ENCODE measurements at places on chromosomes 5 and 9. TPM values are rescaled to one million over a fixed set of nuclear protein-coding genes. Genes with fewer than 3 reads are reported as not detected.

- no peak overlapping the region for H3K27ac ChIP-seq
- H3K27me3 ChIP-seq, result no peaks in the 10 kb centered on the region
- peaks cover 4% of the 10 kb centered on the region for H3K4me1 ChIP-seq
- no peaks in the 10 kb centered on the region for H3K36me3 ChIP-seq
- no peak for DNase-seq
Measured at GRCh38 chr5:148837383-148837782, 11.0 kb downstream of the ADRB2 start.

The FCN2 gene
- 0.52 TPM for total RNA-seq

The BTNL9 gene
- 6.3 TPM for total RNA-seq

DNA sequence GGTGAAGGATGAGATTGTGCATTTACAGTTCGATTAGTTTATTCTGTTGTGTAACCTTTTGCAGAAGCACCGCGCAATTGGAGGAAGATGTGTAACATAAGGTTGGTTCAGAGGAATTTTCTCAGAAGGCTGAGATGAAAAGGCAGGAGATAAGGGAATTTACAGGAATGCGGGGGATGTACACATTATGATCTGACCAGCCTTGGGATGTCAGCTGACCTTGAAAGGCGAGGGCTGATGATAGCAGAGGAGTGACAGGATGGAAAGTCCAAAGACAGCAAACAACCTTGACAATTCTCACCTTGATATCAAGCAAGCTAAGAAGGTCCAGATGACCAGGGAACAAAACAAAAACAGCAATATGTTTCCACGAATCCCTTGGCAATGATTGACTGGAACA lies 88.8 kb downstream of the OTULIN start:
- no peak overlapping the region for H3K27ac ChIP-seq
- no peak overlapping the region for H3K4me3 ChIP-seq
- DNase-seq, result no peak
- no peaks in the 10 kb centered on the region for H3K27me3 ChIP-seq
- H3K36me3 ChIP-seq, result no peaks in the 10 kb centered on the region

The GCNT4 gene
- total RNA-seq, result 22.9 TPM

The UBLCP1 gene
- total RNA-seq, result 27.9 TPM

GRCh38 chr5:68254810-68255209 lies 39.3 kb downstream of the PIK3R1 start:
- H3K36me3 ChIP-seq, result no peaks in the 10 kb centered on the region
- no peak for DNase-seq
- no peak overlapping the region for H3K4me3 ChIP-seq

The TAF11L11 gene
- total RNA-seq, result not detected

DNA sequence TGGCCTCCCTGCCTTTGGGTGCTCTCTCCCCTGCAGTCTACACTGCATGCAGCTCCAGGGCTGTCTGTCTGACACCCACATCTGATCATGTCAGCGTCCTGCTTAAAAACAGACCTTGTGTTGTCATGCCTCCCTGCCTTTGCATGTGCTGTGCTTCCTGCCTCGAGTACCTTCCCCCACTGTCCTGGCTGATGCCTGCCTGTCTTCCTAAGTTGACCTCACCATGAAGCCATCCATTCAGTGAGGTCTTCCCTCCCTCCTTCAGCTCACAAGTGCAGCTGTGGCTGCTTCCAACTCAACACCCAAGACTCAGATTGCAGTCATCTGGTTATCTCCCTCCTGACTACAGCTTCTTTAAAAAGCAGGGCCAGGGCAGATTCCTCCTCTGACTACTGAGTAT lies 5.5 kb downstream of the ANGPTL2 start:
- no peak overlapping the region for H3K4me3 ChIP-seq
- H3K27ac ChIP-seq, result no peak overlapping the region
- no peak for DNase-seq
- peaks cover 9% of the 10 kb centered on the region for H3K27me3 ChIP-seq

DNA sequence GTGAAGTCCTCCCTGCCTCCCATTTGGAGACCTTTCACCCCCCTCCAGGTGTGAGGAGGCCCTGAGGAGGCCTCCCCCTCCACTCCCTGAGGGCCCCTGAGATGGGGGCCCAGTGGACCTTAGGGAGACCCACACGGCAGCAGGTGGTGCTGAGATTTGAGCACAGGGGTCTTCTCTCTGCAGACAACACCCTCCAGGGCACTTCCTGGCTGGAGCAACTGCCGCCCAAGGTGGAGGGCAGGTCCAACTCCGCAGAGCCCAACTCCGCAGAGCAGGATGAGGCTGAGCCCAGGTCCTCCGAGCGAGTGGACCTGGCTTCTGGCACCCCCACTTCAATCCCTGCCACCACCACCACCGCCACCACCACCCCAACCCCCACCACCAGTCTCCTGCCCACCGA lies 27.0 kb downstream of the OLFML2A start:
- no peak for DNase-seq
- H3K4me3 ChIP-seq, result no peak overlapping the region
- H3K27me3 ChIP-seq, result no peaks in the 10 kb centered on the region
- H3K36me3 ChIP-seq, result no peaks in the 10 kb centered on the region
- H3K27ac ChIP-seq, result no peak overlapping the region

The IQGAP2 gene
- 20.7 TPM for total RNA-seq

The PCDHA4 gene
- 0.05 TPM for total RNA-seq
